ENCODE measurements at places on chromosomes 2 and 18.

- DNase-seq, result no peak
Measured at GRCh38 chr18:43060020-43060419, 55.5 kb downstream of the RIT2 start.

DNA sequence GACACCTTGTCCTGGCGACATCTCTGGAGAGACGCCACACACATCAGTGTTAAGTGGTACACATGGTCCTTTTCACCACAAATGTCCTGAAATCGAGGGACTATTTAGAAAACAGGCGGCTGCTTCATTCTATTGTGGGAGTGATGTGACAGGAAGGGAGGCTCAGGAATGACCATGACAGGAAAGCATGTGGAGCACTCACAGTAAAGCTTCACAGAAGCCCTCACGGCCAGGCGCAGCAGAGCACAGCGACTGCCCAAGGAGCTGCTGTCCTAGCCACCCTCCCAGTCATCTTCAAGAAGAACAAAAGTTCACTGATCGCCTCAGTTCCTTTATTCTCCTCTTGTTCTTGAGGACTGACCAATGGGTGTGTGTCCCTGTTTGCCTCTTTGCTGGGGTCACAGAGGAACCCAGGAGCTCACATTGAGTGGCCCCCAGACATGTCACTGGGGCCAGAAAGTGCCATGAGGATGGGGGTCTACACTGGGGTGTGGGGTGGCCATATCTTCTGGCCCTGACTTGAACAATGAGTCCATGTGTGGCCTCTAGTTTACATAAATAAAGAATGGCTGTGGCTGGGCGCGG is 84.6 kb upstream of the RANBP2 start:
- no peak for DNase-seq

- no peak for DNase-seq
Measured at GRCh38 chr18:21735452-21736015, 5.1 kb upstream of the MIB1 start.

- no peak for DNase-seq
Measured at GRCh38 chr2:176585791-176586190, 316.5 kb downstream of the MTX2 start.

- DNase-seq, result no peak
Measured at GRCh38 chr2:150091846-150092245, 395.6 kb downstream of the RND3 start.

GRCh38 chr2:14123436-14124103 is 508.9 kb upstream of the LRATD1 start:
- DNase-seq, result no peak

GRCh38 chr2:28751956-28752630 is 463 bp downstream of the PPP1CB start:
- no peak for DNase-seq

GRCh38 chr2:38037325-38037724 is 38.6 kb downstream of the CYP1B1 start:
- no peak for DNase-seq

DNA sequence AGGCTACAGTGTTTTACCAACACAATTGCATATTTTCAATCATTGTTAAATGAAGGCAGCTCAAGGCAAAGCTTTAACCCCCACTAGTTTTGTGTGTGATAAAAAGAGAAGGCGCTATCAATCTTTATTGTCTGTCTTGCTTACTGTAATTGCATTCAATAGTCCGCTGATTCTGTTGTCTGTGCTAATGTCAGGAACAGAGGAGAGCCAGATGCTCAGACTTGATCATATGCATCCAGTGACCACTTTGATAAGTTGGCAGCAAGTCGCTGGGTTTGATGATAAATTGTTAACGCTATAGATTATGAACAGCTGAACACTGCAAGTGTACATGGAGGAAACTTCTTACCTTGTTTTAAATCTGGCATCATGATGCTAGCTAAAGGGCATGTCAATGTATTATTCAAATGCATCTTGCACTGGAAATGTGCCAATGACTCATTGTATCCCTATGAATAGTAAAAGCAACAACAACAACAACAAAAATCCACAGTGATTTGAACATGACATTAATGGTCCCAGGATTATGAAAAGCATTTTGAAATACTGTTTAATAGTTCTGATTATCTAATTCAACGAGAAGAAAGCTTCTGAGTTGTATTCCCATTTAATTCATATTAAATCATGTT is 423.5 kb upstream of the FANCL start:
- DNase-seq, result no peak

DNA sequence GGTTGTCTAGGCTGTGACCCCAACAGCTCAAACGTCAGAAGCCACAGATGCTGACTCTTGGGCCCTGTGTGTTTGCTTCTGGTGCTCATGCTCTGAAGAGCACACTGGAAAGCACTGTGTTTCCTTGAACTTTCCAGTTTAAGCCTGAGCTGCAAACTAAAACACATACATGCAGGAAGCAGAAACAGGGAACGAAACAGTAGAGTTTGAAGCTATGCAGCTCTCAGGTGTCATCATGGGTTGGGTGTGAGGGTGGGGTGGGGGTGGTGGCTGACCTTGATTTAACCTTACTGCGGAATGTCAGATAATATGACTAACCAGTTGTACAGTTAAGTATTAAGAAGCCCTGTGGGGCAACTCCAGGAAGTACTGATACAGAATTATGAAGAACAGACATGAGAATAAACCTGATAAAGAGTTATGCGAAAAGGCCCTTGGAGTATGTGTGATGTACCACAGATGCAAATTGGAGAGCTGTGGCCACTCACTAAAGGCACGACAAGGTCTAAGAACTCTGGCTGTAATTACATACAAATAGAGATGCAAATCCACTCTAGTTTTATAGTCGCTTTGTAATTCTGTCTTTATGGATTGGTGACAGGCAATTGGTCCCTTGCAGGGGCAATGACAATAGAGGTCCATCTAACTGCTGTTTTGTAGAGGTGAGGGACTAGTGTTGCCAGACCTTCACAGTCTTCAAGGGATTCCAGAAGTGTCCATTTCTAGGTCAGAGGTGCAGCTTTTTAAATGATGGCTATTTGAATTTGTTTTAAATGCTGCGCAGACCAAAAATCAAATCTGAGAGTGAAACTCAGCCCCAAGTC is 273.1 kb downstream of the NAPG start:
- DNase-seq, result no peak

DNA sequence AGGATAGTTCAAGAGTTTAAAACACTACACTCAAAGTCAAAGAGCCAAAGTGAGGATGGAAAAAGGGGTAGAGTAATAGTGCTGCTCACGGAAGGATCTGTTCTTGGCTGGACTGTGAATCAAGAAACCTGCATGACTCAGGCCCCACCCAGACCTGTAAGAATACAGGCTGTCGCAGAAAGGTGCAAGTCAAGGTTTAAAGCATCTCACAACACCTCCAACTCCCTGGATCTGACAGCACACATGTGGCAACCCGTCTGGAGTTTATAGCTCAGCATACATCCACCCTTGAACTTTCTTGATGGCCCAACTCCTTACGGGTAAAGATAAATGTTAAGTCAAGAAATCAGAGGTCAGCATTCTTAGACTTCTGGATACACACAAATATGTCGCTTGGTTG is 6.3 kb downstream of the KIAA2012 start:
- no peak for DNase-seq

- no peak for DNase-seq
Measured at GRCh38 chr2:196489371-196489770, 150.1 kb upstream of the CCDC150 start.

GRCh38 chr2:8535821-8536685 is 145.8 kb upstream of the ID2 start:
- DNase-seq, result no peak

DNA sequence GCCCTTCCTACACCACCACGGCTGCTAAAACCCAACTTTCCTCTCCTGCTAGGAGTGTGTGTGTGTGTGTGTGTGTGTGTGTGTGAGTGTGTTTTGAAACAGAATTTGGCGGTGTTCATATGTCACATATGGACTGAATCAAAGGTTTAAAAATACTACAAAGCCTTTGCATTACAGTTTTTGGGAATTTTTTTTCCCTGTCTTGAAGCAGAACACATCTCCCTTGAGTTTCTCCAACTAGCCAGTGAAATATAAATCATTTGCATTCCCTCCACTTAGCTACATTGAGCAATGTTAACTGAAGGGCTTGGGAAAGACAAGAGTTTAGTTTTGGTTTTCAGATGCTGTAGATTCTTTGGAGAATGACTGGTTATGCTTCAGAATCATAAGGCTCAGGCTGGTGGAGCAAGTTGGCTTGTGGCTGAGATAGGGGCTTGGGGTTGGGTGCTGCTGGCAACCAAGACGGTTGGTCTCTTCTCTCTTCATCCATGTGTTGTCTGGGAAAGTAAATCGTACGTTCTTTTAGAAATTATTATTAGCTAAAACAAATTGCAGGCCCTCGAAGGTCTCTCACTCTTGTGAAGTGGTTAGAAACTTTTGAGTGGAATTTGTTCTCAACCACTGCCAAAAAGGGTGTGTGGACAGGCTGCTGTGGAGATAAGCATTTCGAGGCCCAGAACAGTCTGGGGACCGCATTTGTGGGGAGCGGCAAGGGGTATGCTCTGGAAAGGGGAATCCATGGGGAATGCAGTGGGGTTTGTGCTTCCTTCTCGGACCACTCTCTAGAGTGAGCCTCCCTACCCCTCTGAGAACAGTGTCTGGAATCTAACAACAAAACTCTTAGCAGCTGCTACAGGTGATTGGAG is 1.4 kb downstream of the NRP2 start:
- no peak for DNase-seq

DNA sequence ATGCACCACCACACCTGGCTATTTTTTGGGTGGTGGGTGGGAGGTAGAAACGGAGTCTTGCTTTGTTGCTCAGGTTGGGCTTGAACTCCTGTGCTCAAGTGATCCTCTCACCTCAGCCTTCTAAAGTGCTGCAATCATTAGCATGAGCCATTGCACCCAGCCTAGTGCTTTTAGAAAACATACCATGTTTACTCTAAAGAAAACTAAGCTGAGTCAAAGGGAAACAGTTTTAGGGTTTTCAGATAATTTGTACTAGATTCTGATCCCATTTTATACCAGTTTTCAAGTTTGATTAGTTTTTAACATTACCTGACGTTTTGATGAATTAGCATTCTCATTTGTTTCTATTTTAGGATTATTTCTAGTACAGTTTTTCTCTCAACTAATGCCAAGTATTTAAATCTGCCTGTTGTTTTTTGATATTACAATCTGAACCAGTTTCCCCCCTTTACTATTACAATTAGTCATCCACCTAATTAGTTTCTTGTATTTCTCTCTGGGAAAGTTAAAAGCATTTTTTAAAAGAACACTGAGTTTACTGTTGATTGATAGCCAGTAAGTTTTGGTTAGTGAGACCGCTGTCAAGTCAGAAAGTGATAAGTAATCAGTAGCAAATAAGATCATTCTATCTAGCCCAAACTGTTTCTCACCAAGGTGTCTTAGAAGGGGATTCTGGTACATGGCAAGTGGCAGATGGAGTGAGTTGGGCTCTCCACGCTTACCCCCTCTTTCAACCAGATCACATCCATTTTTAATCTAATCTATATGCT is 24.2 kb upstream of the TBR1 start:
- DNase-seq, result no peak

DNA sequence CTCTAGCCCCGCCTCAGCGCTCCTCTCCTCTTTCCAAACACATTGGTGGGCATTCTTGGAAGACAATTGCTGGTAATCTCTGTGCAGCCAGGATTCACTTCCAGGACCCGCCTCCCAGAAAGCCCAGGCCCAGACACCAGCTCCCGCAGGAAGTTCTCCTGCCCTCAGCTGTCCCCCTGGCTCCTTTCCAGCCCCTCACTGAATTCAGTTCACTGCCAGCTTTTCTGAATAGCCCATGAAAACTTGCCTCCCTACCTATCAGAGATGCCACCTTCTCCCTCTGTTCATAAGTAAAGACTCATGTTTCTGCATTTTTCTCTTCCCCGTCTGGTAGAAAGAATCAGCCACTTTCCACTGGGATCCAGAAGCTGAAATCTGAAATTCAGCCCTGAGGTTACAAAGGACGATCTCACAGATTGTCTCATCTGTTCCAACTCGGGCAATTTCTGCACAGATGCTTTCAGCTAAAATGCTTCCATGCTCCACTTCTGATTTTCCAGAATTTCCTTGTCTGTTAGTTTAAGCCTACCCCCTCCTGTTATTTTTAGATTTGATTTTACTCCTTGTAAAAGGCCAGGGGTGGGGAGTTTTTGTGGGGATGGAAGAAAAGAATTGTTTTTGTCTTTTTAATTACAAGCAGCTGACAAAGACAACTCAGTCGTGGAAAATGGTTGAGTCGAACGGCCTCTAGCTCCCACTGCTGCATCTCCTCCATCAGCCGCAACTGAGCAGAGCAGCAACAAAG is 98.1 kb downstream of the SP3 start:
- no peak for DNase-seq

DNA sequence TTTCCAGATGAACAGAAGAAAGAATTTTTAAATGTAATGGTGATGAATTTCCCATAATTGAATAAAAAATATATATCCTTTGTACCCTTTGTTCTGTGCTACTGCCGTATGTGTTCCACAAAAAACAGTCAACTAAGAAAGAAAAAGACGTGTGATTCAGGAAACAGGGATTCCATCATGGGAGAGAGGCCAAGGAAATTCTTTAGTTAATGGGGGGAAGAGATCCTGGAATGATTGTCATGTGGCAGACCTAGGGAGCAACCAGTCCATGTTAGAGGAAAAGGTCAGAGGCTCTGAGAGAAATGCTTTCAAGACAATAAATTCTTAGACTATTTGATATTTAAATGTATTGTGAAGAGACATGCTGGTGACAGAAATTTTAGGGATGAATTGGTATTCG is 76.6 kb downstream of the CPO start:
- no peak for DNase-seq

DNA sequence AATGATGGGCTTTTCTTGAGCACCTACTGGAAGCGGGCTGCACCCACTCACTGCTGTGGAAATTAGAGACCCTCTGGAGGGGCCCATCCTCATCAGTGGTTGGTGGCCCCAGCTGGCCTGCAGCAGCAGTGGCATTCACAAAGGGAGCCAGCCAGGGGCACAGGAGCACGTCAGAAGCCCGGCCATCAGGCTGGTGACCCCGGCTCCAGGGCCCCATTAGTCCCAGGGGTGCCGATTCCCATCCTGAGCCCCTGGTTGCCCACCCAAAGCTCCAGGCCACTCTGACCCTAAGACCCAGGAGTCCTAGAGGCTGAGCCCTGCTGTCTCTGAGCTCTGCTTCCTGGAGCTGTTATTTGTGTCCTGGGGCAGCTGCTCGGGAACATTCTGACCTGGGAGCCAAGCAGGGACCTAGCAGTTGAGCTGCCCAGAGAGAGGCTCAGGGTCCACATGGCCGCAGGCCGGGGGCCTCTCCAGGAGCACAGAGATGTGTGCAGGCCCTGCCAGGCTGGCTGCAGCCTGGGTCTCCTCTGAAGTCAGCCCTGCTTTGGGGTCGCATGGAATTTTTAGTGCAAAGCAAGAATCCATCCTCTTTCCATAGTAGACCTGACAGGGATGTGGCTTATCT is 207.2 kb downstream of the KLHL29 start:
- DNase-seq, result no peak

DNA sequence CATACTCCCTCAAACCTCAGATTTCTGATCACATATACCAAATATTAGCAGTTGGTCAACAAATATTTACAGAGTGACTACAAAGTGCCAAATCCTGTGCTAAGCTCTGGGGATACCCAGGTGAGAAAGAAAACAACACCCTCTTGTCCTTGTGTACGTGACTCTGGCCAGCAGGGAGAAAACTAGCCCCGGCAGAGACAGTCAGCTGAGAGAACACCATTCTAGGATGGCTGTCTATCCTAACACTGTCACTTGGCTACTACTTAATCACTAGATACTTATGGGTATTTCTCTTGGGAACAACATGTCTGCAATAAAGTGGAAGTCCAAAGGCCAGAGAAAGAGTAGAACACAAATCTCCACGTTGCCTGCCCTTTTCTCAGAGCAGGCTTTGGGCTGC is 57.9 kb upstream of the CD226 start:
- no peak for DNase-seq

GRCh38 chr2:22458440-22458839 is 926.5 kb upstream of the KLHL29 start:
- DNase-seq, result no peak
